ENCODE measurements at places on chromosomes 16 and 17.

- DNase-seq, result no peak
Measured at GRCh38 chr16:29688172-29688571, 9.2 kb downstream of the QPRT start.

DNA sequence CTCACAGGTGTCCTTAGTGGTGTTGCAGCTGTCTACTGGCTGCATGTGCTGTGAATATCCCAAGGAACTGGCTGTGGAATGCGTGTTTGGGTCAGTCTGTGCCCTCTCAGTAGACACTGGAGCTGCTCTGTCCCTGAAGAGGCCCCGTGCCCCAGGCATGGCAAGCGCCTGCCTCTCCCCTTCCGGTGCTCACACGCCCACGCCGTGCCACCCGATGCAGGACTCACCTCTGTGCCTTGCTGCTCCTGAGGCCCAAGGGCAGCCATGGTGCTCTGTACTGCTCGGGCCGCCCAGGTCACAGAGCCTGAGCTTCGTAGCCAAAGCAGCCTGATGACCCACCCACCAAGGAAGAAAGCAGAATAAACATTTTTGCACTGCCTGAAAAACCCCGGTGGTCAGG, 10.0 kb downstream of the RGS11 start:
- DNase-seq, result no peak

DNA sequence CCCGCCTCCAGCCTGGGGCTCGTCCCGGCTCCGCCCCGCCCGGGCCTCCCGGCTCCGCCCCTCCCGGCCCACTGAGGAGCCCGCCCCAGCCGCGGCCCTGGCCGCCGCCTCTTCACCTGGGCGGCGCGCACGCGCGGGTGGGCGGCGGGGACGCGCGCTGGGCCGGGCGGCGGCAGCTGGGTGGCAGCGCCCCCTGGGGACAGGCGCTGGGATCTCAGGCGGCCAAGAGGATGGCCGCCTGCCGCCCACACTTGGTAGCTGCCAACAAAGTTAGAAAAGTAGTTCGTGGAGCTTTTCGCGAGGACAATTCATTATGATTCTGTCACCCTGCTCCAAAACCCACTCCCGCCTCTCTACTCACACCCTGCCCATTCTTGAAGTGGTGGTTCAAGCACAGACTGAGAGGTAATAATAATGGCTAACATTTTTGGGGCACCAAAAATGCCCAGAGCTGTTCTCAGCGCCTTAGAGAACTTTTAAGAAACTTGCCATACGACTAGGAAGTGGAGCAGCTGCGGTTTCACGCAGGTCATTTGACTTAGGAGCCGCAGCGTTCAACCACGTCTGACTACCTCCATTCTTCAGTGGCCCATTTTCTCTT, 340 bp upstream of the MYO1D start:
- DNase-seq, result peak; percentile 93

- no peak for DNase-seq
Measured at GRCh38 chr17:49766918-49767530, 3.1 kb upstream of the FAM117A start.

GRCh38 chr16:78179666-78180065, 80.2 kb downstream of the WWOX start:
- DNase-seq, result no peak

GRCh38 chr17:2239882-2240430, 63.6 kb downstream of the SMG6 start:
- peak; percentile 79 for DNase-seq

DNA sequence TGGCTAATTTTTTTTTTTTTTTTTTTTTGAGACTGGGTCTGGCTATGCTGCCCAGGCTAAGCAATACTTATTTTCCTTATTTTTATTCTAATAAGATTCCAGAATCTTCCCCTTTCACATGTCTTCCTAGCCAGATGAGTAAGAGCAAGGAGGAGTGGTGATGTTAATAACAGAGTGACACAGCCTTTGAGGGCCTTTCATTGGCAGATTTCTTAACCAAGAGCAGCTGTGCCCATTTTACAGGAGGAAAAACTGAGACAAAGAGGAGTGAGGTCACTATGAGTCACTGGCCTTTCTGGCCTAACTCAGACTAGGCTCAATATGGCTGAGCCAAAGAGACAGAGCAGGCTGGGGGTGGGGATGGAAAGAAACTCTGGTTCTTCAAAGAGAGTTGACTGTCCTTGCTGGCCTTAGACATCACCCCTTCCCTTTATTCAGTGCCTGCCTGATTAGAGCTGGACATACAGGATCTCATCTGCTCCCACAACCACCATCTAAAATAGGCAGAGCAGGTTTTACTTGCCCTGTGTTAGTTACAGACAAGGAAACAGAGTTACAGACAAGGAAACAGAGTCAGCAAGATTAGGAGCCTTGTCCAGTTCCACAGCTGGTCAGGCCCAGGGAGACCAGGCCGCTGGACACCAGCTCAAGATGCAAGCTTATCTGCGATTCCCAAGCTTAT, 50.0 kb upstream of the TOB1 start:
- peak; percentile 20 for DNase-seq

GRCh38 chr17:47714773-47715396, 18.2 kb upstream of the TBX21 start:
- DNase-seq, result no peak

GRCh38 chr17:35900280-35900679, 20.1 kb upstream of the CCL5 start:
- no peak for DNase-seq

GRCh38 chr17:2137342-2138098, 82.6 kb downstream of the HIC1 start:
- DNase-seq, result peak; percentile 88

DNA sequence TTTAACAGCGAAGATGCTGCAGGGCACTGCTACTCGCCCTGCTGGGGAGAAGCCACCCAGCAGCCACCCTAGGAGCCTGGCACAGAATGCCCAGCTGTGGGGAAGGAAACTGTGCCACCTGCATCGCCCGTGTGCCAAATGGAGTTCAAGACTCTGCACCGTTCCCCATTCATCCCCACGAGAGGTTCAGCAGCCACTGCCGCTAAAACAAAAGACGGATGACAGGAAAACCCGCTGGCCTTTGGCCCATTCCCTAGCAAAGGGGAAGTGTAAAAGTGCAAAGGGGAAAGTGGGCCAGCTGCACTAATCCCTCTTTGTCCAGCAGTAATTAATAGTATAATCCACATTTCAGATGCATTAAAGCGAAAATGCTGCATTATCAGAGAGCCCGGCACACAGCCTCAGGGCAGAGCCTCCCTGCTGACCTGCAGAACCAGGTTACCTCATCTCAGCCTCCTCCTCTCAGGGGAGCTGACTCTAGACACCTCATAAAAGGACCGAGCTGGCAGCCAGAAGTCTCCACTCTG, 37.7 kb downstream of the ZFHX3 start:
- DNase-seq, result no peak

DNA sequence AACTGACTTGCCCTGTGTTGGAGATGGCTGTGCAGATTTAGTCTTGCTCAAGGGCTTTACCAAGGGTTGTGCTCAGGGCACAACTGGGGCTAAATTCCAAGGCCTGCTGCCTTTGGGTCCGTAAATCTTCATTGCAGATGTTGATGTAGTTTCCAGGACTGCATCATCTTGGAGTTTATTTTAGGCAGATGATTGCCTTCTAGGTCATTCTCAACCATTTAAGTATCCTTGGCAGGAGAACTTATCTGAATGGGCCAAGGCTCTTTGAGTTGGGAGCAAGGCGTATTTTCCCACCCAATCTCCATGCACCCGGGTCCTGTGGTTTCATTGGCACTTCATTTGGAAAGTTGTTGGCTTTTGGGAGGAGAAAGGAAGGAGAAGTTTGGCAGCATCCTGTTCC, 200.3 kb downstream of the MSI2 start:
- no peak for DNase-seq

DNA sequence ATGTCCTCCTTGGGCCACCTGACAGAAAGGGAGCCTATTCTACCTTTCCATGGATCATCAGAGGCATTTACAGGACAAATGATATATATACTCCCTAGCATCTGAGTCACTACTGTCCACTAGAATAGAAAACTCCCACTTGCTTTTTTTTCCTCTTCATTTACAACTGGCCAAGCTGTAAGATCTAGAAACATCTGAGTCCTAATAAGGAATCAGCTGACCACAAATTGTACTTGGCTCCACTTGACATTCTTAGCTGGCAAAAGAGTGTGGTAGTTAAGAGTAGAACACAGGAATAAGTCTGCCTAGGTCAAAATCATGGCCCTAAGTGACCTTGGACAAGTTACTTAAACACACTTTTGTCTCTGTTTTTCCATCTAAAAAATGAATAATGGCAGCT, 5.2 kb downstream of the RUSF1 start:
- DNase-seq, result no peak

GRCh38 chr16:85986931-85987749, 88.2 kb downstream of the IRF8 start:
- DNase-seq, result peak; percentile 8

GRCh38 chr16:87153326-87153725, 163.9 kb downstream of the C16orf95 start:
- DNase-seq, result no peak

GRCh38 chr16:69613378-69614154, 47.8 kb downstream of the NFAT5 start:
- DNase-seq, result no peak

DNA sequence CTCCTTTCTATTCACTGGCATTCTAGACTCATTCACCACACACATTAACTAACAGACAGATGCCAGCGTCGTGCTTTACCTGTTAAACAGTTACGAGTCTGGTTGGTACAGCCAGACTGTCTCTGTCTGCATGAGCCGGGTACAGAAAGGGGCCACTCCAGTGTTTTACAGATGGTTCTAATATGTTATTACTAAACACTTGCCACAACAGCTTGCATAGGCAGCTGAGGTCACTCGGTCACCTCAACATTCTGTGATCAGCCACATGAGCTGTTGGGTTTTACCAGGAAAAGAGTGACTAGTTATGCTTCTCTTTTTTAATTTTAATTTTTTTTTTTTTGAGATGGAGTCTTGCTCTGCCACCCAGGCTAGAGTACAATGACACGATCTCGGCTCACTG, 25.2 kb downstream of the CD300A start:
- no peak for DNase-seq

- DNase-seq, result peak; percentile 31
Measured at GRCh38 chr16:10558746-10559641, 21.4 kb downstream of the EMP2 start.

GRCh38 chr16:80791411-80791810, 13.0 kb downstream of the CDYL2 start:
- no peak for DNase-seq

GRCh38 chr16:4091240-4092012, 24.8 kb downstream of the ADCY9 start:
- DNase-seq, result no peak

GRCh38 chr17:29347831-29348629, 42.1 kb upstream of the TAOK1 start:
- peak; percentile 63 for DNase-seq

GRCh38 chr17:49955157-49955556, 13.8 kb upstream of the DLX4 start:
- no peak for DNase-seq

GRCh38 chr17:29760279-29761039, 137.7 kb upstream of the CORO6 start:
- DNase-seq, result peak; percentile 46

- DNase-seq, result no peak
Measured at GRCh38 chr17:44272954-44273353, 5.0 kb upstream of the SLC4A1 start.

DNA sequence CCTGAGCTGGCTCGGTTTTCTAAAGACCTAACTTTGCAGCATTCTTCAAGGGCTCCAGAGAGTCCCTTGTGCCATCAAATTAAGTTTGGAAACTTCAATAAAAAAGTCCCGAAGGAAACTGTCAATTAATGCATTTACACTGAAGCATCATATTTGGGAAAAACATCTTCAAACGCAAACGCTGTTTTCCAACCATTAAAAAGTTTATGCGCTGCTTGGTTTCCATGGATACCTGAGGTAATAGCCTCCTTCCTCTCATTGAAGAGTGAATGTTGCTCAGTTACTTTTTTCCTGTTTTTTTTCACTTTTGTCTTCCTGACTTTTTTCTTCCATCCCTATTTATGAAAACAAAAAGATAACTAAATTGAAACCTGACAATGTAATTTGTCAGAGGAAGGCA, 399.1 kb downstream of the MAF start:
- no peak for DNase-seq

- peak; percentile 83 for DNase-seq
Measured at GRCh38 chr16:86594721-86595120, 16.4 kb downstream of the FOXL1 start.

DNA sequence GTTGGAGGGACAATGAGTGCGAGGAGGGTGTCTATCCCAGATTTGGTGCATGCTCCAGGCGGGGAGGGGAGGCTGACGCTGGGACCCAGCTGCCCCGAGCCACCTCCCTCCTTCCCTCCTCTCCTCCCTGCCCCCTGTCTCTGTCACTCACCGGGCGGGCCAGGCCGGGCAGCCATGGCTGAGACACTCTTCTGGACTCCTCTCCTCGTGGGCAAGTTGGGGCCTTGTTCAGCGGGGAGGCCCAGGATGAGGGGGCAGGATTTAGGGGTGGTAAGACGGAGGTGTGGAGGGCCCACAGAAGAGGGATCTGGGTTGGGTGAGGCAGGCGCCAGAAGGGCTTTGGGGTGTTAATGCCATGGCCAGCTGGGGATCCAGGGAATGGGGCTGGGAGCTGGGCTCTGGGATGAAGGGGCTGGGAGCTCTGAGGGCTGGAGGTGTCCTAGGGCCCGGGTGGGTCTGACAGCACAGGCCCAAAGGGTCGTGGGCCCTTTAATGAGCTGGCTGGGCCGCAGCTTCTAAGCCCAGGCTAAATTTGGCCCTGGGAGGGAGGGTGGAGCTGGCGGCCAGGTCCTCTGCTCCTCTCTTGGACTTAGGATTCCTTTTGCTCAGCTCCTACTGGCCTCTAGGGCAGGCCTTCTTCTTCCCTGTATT, at the start of gene SGCA:
SGCA (plus strand) TSS at position 139 of the 651 bp plus-strand sequence; CDS start at position 175, 36 bp downstream.
- no peak for DNase-seq

DNA sequence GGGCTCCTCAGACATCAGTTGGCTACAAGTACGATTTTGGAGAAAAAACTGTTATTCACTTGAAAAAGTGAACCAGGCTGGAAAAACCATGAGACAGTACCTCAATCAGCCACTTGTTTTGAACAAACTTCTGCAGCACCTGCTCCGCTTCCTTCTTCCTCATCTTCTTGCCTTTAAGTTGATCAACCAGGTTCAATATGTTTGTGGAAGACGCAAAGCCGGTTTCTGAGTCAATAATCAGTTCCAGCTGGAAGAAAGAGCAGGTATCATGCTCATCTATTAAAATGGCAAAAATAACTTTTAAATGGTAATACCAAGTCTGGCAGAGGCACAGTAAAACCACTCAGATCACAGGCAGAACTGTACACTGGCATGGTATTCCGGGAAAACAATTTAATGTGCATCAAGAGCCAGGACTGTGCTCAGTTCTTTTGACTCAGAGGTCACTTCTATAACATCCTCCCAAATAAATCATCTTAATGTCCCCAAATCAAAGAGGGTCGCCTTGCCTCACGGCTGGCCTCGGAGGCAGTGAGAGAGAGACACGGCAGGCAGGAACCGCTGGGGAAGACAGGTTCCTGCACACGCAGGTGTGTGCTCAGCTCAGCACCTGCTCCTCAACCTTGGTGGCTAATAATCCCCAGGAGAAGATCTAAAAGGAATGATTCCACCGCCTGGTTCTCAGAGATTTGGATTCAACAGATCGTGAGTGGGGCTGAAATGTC, 29.7 kb downstream of the KDM8 start:
- DNase-seq, result no peak

- no peak for DNase-seq
Measured at GRCh38 chr16:85259115-85259831, 147.0 kb upstream of the CIBAR2 start.
